ENCODE measurements at places on chromosomes 12 and 14.
A peak's percentile ranks its signal among the peaks of the same experiment; 100 is the strongest.

- peak overlapping the region; percentile 95 for H3K27ac ChIP-seq
- no peak for DNase-seq
- H3K36me3 ChIP-seq = no peaks in the 10 kb centered on the region
- H3K27me3 ChIP-seq = peaks cover 14% of the 10 kb centered on the region
- H3K4me3 ChIP-seq = peak overlapping the region; percentile 99
Observed at GRCh38 chr12:123232472-123232806, 502 bp downstream of the MPHOSPH9 start.

- H3K27ac ChIP-seq = no peak overlapping the region
- H3K36me3 ChIP-seq = no peaks in the 10 kb centered on the region
- H3K4me1 ChIP-seq = no peaks in the 10 kb centered on the region
- DNase-seq = no peak
- no peaks in the 10 kb centered on the region for H3K27me3 ChIP-seq
Observed at GRCh38 chr12:81284137-81284536, 206.3 kb downstream of the ACSS3 start.

GRCh38 chr12:120674097-120674636 lies 12.8 kb upstream of the MLEC start:
- no peak overlapping the region for H3K4me3 ChIP-seq
- peaks cover 2% of the 10 kb centered on the region for H3K4me1 ChIP-seq
- no peaks in the 10 kb centered on the region for H3K36me3 ChIP-seq
- H3K27ac ChIP-seq = no peak overlapping the region
- H3K27me3 ChIP-seq = peaks cover 3% of the 10 kb centered on the region

DNA sequence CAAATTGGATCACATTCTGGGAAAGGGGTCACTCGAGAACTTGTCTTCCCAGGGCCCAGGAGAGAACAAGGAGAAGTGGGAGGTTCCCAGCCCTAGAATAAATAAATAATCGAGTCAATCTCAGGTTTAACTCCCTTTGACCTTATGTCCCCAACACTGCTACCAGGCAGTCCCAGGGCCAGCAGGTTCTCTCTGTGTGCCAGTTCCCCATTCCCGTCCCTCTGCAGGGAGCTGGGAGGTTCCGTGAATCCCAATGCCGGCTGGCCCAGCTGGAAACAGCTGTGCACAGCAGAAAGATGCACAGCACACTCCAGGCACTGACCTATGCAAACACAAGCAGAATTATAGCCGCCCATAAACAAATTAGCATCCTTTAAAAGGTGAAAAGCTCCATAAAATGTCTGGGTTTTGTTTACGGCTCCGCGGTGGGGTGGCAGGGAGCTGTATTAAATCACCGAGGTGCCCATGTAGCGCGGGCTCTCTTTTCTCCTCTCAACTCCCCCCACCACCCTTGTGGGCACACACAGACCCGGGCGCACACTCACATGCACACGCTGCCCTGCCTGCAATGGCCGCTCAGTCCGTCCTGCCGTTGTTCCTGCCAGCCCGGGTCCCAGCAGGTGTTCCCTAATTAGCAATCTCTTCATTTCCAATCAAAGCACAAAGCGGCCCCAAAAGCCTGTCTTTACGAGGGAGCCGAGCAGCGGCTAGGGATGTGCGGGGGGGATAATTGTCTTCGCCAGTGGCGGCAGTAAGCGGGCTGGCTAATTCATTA lies 46.6 kb upstream of the ESRRB start:
- no peaks in the 10 kb centered on the region for H3K36me3 ChIP-seq
- no peak overlapping the region for H3K4me3 ChIP-seq
- H3K4me1 ChIP-seq = no peaks in the 10 kb centered on the region
- no peak overlapping the region for H3K27ac ChIP-seq
- DNase-seq = no peak
- peaks cover 4% of the 10 kb centered on the region for H3K27me3 ChIP-seq

DNA sequence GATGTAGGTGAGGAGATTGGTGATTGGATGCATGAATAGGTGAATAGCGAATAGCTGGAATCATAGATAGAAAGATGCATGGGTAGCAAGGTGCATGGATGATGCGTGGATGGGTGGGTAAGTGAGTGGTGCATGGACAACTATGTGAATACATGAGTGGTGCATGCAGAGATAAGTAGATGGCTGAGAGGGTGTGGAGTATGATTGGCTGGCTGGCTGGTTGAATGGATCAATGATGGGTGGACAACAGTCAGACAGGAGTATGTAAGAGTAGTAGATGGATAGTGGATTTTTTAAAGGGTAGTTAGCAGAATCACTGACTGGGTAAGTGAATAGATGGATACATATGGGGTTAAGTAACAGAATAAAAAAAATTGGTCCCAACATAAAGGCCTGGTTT lies 33.9 kb downstream of the SERPINA3 start:
- no peak overlapping the region for H3K27ac ChIP-seq
- H3K4me3 ChIP-seq = no peak overlapping the region
- DNase-seq = no peak
- H3K36me3 ChIP-seq = no peaks in the 10 kb centered on the region
- H3K4me1 ChIP-seq = no peaks in the 10 kb centered on the region

DNA sequence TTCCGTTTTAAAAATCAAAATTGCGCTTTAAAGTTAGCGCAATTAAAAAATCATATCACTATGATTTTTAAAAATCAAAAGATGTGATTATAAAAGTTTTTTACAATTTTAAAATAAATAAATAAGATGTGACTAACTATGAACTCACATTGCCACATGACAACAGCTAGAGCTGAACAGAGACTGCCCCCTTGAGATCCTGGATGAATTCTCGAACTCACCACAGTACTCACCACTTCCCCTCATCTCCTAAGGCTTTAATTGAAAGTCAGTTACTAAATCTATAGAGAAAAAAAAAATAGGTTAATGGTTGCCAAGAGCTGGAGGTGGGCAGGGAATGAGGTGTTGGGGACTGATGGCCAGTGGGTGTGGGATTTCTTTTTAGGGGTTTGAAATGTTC lies 384.2 kb downstream of the ZFP36L1 start:
- no peaks in the 10 kb centered on the region for H3K36me3 ChIP-seq
- peak overlapping the region; percentile 79 for H3K27ac ChIP-seq
- H3K27me3 ChIP-seq = no peaks in the 10 kb centered on the region
- H3K4me1 ChIP-seq = peaks cover 53% of the 10 kb centered on the region
- H3K4me3 ChIP-seq = peak overlapping the region; percentile 3
- DNase-seq = peak; percentile 22

GRCh38 chr12:47750229-47750798 lies 8.4 kb downstream of the RAPGEF3 start:
- DNase-seq = no peak
- H3K27me3 ChIP-seq = no peaks in the 10 kb centered on the region
- H3K36me3 ChIP-seq = no peaks in the 10 kb centered on the region
- H3K4me1 ChIP-seq = no peaks in the 10 kb centered on the region
- no peak overlapping the region for H3K4me3 ChIP-seq

GRCh38 chr14:95185767-95186392 lies 28.6 kb upstream of the DICER1 start:
- H3K4me3 ChIP-seq = peak overlapping the region; percentile 31
- no peaks in the 10 kb centered on the region for H3K4me1 ChIP-seq
- peaks cover 7% of the 10 kb centered on the region for H3K36me3 ChIP-seq
- peaks cover 26% of the 10 kb centered on the region for H3K27me3 ChIP-seq
- H3K27ac ChIP-seq = no peak overlapping the region

DNA sequence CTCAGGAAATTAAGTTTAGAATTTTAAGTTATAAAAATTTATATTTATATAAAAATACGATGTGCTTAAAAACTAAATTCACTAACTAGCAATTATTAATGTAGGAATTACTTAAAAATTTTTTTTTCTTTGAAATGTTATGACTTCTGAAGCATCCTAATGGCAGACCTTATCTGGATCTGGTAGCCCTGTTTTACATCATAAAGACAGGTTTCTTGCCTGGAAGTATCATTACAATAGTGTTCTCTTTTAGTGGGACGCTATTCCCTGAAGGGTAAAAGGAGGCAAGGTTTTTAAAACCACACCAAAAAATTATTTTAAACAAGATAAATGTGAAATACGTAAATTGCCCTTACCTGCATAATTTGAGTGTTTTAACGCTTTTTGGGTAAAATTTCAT lies 2.1 kb downstream of the WDR20 start:
- peaks cover 34% of the 10 kb centered on the region for H3K4me1 ChIP-seq
- peaks cover under 1% of the 10 kb centered on the region for H3K36me3 ChIP-seq
- peak overlapping the region; percentile 18 for H3K4me3 ChIP-seq
- peaks cover 6% of the 10 kb centered on the region for H3K27me3 ChIP-seq
- DNase-seq = no peak

DNA sequence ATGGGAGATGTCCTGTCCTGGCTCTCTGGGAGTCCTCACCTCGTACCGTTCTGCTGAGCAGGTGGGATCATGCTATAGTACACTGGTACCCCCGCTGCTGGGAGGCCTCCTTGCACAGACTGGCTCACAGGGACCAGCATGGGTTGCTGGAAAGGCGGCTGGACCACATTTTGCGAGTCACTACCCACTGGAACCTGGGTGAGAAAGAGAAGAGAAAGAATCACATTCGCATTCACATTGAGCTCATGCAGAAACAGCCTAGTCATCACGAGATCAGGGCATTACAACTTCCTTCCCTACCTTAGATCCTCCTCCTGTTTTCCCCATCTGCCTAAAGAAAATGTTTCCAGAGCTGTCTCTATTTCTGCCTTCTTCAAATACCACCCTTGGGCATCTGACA lies 17.3 kb upstream of the STAC3 start:
- H3K27me3 ChIP-seq = no peaks in the 10 kb centered on the region
- H3K4me3 ChIP-seq = no peak overlapping the region
- H3K4me1 ChIP-seq = peaks cover 2% of the 10 kb centered on the region
- peaks cover 18% of the 10 kb centered on the region for H3K36me3 ChIP-seq
- no peak for DNase-seq
- no peak overlapping the region for H3K27ac ChIP-seq

DNA sequence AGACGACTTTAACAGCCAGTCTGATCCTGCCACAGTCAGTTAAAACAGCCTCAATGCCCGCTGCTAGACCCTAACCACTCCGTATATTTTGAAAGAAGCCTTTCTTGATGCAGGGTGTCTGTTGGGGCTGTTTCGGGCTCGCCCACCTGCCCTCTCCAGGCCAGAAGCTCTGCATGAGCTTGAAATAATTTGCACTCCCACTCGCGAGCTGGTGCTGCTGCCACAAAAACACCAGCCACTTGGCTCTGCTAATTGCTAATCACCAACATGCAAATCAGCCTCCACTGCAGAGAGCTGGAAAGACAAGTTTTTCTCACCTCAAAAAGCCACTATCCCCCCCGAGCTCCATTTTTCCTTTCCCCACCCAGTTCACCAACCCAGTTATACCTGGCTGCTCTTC lies 15.5 kb downstream of the BAZ2A start:
- peaks cover 1% of the 10 kb centered on the region for H3K27me3 ChIP-seq
- peaks cover 66% of the 10 kb centered on the region for H3K36me3 ChIP-seq
- no peak for DNase-seq

GRCh38 chr14:61754627-61755381 lies 7.4 kb upstream of the SNAPC1 start:
- H3K27me3 ChIP-seq = peaks cover 8% of the 10 kb centered on the region
- no peak for DNase-seq
- no peak overlapping the region for H3K27ac ChIP-seq
- H3K4me1 ChIP-seq = peaks cover 17% of the 10 kb centered on the region

DNA sequence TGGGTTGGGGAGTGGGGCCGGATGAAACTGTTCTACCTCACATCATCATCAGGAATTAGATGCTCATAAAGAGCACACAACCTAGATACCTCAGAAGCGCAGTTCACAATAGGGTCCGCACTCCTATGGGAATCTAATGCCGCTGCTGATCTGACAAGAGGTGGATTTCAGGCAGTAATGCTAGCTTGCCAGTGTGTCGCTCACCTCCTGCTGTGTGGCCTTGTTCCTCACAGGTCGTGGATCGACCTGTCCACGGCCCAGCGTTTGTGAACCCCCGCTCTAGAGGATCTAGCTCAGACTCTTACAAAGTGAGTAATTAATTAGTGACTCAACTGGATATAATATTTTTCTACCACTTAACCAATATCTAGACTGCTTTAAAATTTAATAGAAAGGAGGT lies 5.8 kb downstream of the PPP1R12A start:
- peaks cover under 1% of the 10 kb centered on the region for H3K27me3 ChIP-seq
- DNase-seq = no peak
- peaks cover 79% of the 10 kb centered on the region for H3K4me1 ChIP-seq
- H3K4me3 ChIP-seq = no peak overlapping the region
- peak overlapping the region; percentile 82 for H3K27ac ChIP-seq
- no peaks in the 10 kb centered on the region for H3K36me3 ChIP-seq

GRCh38 chr14:74975059-74975810 lies 19.8 kb upstream of the PGF start:
- no peak overlapping the region for H3K27ac ChIP-seq
- DNase-seq = no peak
- H3K4me3 ChIP-seq = no peak overlapping the region
- H3K36me3 ChIP-seq = no peaks in the 10 kb centered on the region
- H3K27me3 ChIP-seq = no peaks in the 10 kb centered on the region

DNA sequence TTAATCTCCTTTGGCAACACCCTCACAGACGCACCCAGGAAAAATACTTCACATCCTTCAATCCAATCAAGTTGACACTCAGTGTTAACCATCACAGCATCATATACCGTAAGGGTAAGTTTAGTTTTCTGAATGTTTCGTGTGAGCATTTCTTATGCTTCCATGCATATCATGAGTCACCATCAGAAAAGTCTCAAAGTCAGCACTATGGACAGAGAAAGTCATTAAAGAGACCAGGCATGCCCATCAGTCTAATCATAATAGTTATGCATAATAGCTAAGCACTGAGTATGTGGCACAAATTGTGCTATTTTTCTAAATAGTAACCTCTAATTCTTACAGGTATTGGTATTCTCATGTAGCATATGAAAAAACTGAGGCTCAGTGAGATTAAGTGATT lies 158.8 kb upstream of the PRMT8 start:
- H3K27ac ChIP-seq = no peak overlapping the region
- DNase-seq = no peak
- peaks cover 4% of the 10 kb centered on the region for H3K27me3 ChIP-seq
- H3K36me3 ChIP-seq = no peaks in the 10 kb centered on the region

- peak overlapping the region; percentile 90 for H3K4me3 ChIP-seq
- DNase-seq = no peak
- H3K4me1 ChIP-seq = peaks cover 40% of the 10 kb centered on the region
- H3K27me3 ChIP-seq = peaks cover 2% of the 10 kb centered on the region
- H3K36me3 ChIP-seq = peaks cover 3% of the 10 kb centered on the region
Observed at GRCh38 chr14:70988452-70988851, 81.2 kb downstream of the PCNX1 start.

DNA sequence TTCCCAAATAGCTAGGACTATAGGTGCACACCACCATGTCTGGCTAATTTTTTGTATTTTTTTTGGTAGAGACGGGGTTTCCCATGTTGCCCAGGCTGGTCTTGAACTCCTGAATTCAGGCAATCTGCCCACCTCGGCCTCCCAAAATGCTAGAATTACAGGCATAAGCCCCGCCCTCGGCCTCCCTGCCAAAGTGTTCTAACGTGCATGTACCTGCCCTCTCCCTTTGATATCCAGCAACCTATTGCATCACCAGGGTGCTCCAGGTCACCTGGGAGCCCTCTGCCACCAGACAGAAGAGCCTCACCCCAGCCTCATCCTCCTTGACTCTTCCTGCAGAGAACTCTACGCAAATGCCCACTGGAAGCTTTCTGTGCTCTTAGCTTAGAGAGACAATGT lies 2.2 kb upstream of the EML1 start:
- H3K27ac ChIP-seq = no peak overlapping the region
- H3K27me3 ChIP-seq = peaks cover 14% of the 10 kb centered on the region
- H3K4me1 ChIP-seq = peaks cover 16% of the 10 kb centered on the region
- H3K36me3 ChIP-seq = no peaks in the 10 kb centered on the region
- DNase-seq = no peak
- no peak overlapping the region for H3K4me3 ChIP-seq

- no peaks in the 10 kb centered on the region for H3K27me3 ChIP-seq
- DNase-seq = no peak
- no peak overlapping the region for H3K27ac ChIP-seq
Observed at GRCh38 chr12:20985399-20985798, 145.6 kb upstream of the SLCO1B1 start.

Measured in immature natural killer cell (primary cell).